Stimulated activated CD8-positive, alpha-beta memory T cell treated with anti-CD3 and anti-CD28 coated beads, Interleukin-4, amount 100 ng/mL, for 24 hours (primary cell): ENCODE measurements at places on chromosomes 11 and 22.

GRCh38 chr11:78226684-78227680 lies 38.3 kb downstream of the USP35 start:
- no peak for DNase-seq

- peak; percentile 20 for DNase-seq
Measured at GRCh38 chr22:17087498-17088131, 2.8 kb downstream of the IL17RA start.

DNA sequence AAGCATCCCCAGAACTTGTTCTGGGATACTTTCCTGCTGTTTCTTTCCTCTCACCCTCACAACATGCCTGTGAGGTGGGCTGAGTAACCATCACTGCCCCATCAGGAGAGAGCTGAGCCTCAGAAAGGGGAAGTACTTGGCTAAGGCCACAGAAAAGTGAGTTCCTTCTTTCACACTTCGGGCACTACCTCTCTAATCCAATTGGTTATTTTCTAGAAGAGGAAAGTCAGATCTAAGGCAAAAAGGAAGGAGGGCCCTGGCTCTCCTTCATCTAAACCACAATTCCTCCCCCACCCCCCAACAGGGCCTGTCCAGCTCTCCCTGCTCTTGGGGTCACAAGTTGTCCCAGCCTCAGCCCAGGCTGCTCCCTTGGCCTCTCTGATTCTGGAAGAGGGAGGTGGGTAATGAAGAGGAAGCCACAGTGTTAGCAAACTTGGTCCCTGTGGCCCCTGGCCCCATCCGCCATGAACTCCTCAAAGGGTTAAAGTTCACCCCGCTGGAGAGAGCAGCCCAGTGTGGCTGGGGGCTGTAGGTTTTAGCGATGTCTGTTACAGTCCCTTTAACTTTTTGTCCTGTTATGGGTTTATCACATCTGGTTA lies 34.0 kb downstream of the SLC22A12 start:
- DNase-seq, result no peak

DNA sequence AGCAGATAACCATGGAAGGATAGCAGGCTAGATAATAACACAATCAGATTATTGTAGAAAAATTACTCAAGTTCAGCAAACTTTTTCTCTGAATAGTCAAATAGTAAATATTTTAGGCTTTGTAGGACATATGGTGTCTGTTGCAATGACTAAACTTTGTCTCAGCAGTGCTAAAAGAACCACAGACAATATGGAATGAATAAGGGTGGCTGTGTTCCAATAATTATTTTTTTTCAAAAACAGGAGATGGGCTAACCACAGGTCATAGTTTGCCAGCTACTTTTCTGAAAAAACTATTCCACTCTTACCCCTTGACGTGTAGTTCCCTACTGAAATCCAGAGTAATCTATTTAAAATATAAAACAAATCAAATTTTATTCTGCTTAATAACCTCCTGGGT lies 153.9 kb upstream of the LRRC4C start:
- no peak for DNase-seq

DNA sequence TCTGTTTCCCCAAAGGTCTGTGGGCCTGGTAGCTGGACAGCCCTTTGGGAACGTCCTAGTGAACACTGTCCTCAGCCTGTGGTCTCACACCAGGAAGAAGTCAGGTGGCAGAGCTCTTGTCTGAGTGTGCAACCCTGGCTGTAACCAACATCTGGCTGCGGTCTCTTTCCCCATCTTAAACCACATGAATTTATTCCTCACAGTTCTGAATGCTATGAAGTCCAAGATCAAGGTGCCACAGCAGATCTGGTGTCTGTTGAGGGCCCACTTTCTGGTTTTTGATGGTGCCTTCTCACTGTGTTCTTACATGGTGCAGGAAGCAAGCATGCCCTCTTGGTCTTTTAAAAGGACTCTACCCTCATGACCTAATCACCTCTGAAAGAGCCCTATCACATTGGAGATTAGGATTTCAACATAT lies 2.7 kb downstream of the UPB1 start:
- DNase-seq, result no peak

GRCh38 chr11:64126796-64127195 lies 39.1 kb downstream of the MACROD1 start:
- DNase-seq, result no peak
